Esophagus squamous epithelium (tissue), 5 donors: ENCODE measurements at places on chromosomes 12 and 14.

- no peak for DNase-seq
Measured at GRCh38 chr14:77083082-77083481, 15.0 kb upstream of the CIPC start.

- no peak for DNase-seq
Measured at GRCh38 chr14:97065305-97066067, 268.3 kb downstream of the VRK1 start.

- DNase-seq = no peak
Measured at GRCh38 chr14:21096978-21097635, 1.3 kb downstream of the ZNF219 start.

DNA sequence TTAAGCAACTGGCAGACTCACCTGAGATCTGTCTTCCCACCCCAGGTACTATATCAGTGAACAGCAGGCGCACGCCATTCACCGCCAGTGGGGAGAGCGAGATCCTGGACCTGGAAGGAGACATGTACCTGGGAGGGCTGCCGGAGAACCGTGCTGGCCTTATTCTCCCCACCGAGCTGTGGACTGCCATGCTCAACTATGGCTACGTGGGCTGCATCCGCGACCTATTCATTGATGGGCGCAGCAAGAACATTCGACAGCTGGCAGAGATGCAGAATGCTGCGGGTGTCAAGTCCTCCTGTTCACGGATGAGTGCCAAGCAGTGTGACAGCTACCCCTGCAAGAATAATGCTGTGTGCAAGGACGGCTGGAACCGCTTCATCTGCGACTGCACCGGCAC, 544.5 kb downstream of the NRXN3 start:
- DNase-seq = no peak

- no peak for DNase-seq
Measured at GRCh38 chr14:104869669-104870367, 4.8 kb downstream of the CEP170B start.

- no peak for DNase-seq
Measured at GRCh38 chr12:112341046-112341825, 41.0 kb downstream of the HECTD4 start.

DNA sequence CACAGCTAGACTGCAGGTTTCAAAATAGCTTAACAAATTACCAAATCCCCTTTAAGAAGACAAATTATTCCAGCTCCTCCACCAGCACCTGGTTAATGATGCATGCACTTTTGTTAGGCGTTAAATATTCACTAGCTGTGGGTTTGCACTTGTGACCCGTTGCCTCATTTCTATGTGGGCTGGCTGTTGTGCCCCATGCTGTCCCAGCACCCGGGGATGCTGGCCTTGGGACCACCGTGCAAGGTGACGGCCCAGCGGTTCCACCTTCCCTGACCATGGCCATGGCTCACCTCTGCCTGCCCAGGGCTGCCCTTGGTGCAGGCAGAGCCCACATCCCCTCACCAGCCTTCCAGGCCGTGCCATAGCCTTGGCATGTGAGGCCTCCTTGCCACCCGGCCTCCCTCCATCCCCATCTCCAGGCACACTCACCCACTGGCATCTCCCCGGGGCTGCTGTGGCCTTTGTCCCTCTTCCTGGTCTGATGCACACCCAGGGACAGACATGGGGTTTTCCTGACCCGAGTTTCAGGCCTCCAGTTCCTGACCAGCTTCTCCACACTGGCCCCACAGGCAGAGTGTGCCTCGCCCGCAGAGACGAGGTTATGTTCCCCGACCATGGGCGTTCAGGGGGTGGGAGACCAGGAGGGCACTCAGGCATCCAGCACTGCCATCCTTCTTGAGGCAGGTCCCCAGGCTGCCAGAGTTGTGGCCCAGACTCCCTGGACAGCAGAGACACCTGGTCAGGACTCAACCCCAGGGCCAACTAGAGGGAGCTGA, 20.3 kb upstream of the C14orf180 start:
- no peak for DNase-seq
